ENCODE measurements at places on chromosomes 3 and 15. TPM values are rescaled to one million over a fixed set of nuclear protein-coding genes. Genes with fewer than 3 reads are reported as not detected.

DNA sequence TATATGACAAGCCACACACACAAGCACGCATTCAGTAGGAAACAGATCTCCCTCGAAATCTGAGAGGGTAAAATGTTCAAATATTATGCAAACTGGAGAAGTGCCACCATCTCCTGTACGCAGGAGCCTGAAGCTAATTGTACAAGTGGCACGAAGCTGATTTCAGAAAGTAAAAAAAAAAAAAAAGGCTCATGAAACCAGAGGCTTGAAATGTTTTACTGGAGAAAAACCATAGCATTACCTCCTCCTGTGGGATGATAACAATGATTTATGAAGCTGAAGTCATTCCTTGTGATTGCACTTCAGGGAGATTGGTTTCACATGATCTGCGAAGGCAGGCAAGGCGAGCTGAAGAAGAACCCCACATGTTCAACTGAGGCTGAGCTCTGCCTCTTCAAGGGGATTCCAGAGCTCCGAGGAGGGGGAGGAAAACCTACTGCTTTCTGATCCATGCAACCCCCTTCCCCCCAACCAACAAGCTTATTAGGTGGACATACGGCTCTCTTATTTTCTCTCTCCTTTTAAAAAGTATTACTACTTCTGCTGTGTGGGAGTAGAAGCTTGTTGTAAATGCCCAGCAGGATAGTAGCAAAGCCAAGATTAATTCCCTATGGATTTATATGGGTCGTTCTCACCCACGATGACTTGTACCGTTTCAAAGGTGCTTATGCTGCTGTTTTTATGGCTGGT, 101.1 kb downstream of the GREM1 start:
- DNase-seq, result no peak

GRCh38 chr3:9704347-9705322, 1.0 kb downstream of the CPNE9 start:
- DNase-seq, result peak; percentile 55

The LARP6 gene
- 8.6 TPM for total RNA-seq

- no peak for DNase-seq
Measured at GRCh38 chr3:5255404-5256344, 68.2 kb downstream of the EDEM1 start.

DNA sequence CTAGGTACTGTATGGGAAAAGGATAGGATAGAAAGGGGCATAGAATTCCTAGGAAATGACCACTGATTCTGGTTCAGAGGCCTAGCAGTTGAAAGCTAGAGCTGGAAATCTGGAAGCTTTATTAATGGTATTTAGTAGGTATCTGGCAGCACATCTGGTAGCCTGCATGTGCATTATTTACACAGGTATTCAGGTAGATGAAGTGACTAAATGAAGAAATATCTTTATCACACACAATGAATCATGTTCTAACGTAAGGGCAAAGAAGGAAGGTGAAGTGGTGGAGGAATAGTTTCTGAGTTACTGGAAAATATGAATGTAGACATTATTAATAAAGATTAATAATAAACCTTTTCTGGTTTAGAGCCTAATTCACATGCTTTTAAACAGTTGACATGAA, 119.9 kb downstream of the MBNL1 start:
- DNase-seq, result no peak

GRCh38 chr15:41772720-41773331, 1.5 kb upstream of the MAPKBP1 start:
- DNase-seq, result peak; percentile 73

The ZNF385D gene
- 30.9 TPM for total RNA-seq

DNA sequence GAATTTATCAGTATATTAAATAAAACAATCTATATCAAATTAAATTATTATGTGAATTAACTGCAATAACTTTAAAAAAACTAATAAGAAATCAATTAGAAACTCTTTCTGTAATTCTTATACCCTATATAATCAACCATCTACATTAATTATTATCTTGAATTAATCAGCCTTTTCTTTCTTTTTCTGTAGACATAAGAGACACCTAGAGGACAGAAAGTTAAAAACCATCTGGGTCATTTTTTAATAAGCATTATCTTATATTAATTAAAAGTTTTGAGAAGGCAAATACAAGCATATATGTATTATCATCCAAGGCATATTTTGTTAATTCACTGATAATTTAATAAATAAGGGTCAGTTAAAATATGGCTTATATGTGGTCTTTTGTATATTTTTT, 24.2 kb upstream of the SLC25A26 start:
- no peak for DNase-seq

DNA sequence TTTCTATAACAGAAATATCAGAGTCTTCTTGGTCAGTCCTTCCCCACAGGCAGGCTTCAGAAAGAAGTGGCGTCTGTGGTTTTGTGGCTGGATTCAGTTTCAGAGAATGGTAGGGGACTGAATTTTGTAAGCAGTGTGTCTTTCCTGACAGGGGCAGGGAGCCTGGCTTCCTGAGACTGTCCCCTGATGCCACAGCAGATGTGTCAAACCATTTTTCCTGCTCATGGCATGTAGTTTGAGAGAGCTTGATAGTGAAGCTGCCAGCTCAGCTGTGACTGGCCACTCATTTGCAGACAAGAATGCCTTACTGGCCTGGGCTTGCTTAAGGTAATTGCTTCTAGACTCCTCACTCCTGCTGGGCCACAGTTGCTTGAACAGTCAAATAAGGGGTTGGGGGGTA, 26.4 kb downstream of the LARS2 start:
- no peak for DNase-seq

The TRPM1 gene
- not detected for total RNA-seq

DNA sequence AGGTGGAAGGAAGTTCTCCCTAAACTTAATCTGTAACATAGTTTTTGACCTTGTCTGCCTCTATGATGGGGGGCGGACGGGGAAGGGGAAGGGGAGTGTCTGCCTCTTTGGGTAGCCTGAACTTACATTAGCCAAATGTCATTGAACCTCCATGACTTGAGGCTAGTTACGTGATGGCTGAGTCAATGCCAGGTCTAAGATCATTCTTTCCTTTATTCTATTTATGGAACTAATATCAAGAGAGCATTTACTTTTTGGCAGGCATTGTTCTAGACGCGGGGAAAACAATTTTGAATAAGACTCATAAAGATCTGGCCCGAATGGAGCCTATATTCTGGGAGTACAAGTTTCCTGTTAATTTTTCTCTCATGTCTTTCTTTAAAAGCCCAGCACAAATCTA, 340.7 kb upstream of the C2CD4B start:
- no peak for DNase-seq

The CSPG5 gene
- 10.4 TPM for total RNA-seq

DNA sequence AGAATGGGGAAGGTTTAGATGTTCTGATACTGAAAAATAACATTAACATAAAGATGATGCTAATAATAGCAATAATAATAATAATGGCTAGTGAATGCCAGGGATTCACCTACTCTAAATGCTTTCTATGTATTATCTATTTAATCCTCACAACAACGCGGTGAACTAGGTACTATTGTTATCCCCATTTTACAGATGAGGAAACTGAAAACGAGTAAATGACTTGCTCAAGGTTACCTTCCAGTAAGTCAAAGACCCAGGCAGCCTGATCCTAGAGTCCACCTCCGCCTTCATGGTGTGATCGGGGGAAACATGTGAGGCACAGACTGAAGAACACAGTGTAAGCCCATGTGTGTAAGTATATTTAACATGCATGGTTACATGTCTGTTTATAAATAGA, 30.4 kb downstream of the LRRC2 start:
- DNase-seq, result no peak

DNA sequence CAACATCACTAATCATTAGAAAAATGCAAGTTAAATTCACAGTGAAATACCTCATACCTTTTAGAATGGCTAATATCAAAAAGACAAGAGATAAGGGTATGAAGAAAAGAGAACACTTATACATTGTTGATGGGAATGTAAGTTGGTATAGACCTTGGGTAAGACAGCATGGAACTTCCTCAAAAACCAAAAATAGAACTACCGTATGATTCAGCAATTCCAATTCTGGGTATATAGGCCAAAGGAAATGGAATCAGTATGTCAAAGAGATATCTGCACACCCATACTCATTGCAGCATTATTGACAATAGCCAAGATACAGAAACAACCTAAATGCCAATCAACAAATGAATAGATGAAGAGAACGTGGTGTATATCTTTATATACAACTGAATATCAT, 166.8 kb upstream of the LRRN1 start:
- no peak for DNase-seq

GRCh38 chr3:155603302-155603701, 141.6 kb downstream of the PLCH1 start:
- no peak for DNase-seq

DNA sequence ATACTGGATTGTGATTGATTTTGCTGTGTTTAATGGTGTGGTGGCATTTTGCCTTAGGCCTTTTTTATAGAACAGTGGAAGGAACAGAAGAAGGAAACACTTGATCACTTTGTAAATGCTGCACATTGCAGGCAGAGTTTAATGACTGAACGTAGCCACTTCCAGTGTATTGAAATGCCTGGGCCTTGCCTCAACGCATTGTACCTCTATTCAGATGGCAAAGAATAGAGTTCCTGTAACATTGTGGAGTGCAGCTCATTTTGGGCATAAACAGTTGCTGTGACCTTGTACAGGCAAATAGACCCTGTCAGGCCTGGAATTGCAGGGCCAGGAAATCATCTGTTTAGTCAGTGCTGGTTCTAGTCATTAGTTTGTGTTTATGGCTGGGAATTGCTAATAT, 225.0 kb downstream of the EPHA3 start:
- DNase-seq, result no peak

DNA sequence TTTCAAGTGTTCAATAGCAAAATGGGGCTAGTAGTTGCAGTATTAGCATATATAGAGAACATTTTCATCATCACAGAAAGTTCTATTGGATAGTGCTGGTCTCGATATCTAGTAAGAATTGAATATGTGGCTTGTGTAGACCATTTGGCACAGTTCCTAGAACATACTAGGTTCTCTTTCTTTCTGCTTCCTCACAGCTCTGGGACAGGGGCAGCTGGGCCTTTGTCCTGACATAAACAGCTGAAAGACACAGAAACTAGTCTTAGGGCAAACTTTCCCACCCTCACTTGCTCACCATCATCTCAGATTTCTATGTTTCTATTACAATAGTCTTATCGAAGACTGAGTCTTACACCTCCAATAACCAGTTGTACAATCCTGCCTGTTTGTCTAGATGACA, 63.7 kb upstream of the DLG1 start:
- peak; percentile 38 for DNase-seq

GRCh38 chr3:155661760-155662159, 83.1 kb downstream of the PLCH1 start:
- DNase-seq, result no peak

The PIGZ gene
- total RNA-seq, result 5.5 TPM

The ZPLD1 gene
- total RNA-seq, result not detected

- DNase-seq, result no peak
Measured at GRCh38 chr3:37752649-37753025, 109.0 kb upstream of the CTDSPL start.

DNA sequence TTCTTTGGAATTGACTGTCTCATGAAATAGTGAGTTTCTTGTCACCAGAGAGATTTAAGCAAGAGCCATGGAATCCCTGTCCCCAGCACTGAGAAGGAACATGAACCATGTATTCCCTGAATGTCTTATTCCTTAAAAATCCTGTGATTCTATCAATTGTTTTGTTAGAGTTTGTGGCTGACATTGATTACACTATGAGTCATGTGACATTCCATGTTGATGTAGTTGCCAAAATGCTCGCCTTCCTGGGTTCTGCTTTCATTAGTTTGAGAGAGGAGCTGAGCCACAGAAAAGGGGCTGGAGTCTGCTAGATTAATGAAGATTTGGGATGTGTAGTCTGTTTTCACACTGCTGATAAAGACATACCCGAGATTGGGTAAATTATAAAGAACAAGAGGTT, 294.9 kb upstream of the CTDSPL start:
- no peak for DNase-seq

The NPAP1 gene
- not detected for total RNA-seq

DNA sequence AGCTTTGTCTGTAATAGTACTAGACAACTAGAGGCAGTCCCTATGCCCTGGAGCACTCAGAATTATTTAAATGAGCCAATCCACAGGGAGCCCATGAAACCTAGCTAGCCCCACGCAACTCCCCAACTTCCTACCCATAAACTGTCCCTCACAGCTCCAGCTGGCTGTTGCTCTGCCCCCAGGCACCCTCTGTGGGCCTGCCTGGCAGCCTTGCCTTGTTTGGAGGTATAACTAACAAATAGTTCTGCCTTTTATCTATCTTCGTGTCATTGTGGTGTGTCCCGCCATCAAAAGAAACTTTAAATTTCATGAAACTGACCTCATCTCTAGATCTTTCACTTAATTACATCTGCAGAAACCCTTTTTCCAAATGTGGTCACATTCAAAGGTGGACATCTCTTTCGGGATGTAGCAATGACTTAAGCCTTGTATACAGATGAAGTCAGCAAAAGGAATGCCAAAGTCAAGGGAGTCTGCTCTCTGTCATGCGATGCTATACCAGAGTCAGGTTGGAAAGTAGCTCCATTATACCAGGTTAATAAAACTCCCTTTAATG, 1.8 kb upstream of the RTP3 start:
- no peak for DNase-seq

DNA sequence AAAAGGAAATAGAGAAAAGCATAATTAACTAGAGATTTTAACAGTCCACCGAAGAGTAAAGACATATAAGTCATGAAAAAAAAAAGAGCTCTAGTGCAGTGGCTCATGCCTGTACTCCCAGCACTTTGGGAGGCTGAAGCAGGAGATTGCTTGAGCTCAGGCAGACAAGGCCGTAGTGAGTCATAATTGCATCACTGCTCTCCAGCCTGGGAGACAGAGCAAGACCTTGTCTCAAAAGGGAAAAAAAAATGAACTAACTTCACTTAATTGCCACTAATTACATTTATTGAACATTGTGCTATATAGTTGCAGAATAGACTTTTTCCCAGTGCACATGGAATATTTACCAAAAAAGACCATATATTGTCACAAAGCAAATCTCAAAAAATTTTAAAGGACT, 221.8 kb downstream of the CBLB start:
- DNase-seq, result no peak

DNA sequence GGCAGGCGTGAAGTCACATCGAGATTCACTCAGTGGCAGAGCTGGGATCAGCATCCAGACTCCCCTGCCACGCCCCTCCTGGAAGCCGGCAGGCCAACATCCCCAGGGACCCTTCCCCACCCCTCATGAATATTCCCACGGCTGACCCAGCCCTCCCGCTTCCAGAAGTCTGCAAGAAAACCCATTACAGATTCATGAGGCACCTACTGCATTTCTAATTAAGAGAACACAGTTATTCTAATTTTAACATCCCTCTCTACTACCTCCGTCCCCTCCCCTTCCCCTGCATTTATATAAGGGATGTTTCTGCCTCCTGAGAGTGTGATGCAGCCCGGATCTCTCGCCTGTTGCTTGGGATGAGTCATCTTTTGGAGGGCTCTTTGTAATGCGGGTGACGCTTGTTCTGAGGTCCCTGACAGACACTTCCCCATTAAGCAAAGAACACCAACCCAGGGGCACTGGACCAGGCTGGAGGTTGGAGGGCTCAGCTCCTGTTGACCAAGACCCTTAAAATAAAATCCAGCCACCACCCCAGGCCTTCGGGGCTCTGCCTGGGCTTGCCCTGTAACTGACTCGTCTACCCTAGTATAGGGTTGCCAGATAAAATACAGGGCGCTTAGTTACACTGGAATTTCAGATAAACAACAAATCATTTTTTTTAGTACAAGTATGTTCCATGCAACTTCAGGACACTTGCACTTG, 118.7 kb downstream of the NUP210 start:
- peak; percentile 10 for DNase-seq

The SLC2A2 gene
- 0.12 TPM for total RNA-seq
